ENCODE measurements at places on chromosomes 6 and 20.

GRCh38 chr6:90026216-90026615, 131.9 kb downstream of the GJA10 start:
- DNase-seq = no peak

DNA sequence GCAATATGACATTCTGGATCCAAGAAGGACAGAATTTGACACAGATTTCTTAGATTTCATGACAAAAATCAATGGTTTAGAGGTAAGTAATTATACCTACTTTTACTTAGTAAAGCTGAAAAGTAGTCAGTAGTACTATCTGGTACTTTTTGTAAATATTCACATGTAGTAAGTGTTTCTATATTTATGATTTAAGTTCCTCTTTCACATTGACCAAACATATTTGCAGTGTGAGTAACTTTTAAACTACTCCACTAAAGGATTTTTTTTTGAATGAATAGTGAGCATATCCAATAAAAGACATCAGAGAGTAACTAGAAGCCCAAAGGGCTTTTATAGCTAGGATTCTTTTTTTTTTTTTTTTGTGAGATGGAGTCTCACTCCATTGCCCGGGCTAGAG, 60.8 kb downstream of the DNAH8 start:
- DNase-seq = no peak

- DNase-seq = no peak
Measured at GRCh38 chr6:18415671-18416340, 28.7 kb downstream of the RNF144B start.

- DNase-seq = no peak
Measured at GRCh38 chr6:19865178-19865577, 28.0 kb downstream of the ID4 start.

DNA sequence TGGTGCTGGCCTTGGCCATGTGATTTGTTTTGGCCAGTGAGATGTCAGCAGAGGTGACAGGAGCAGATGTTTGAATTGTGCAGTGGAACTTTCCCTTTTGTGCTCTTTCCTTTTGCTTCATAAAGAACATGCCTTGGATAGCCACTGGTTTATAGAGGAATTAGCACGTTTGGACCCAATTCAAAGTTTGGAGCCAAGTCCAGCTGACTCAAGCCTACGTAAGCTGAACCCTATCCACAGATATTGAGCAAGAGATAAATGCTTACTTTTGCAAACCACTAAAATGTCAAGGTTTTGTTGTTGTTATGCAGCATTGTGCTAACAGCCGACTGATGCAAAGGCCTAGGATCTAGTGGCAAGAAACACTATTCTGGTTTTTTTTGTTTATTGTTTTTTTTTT, 230.9 kb upstream of the CITED2 start:
- DNase-seq = no peak

DNA sequence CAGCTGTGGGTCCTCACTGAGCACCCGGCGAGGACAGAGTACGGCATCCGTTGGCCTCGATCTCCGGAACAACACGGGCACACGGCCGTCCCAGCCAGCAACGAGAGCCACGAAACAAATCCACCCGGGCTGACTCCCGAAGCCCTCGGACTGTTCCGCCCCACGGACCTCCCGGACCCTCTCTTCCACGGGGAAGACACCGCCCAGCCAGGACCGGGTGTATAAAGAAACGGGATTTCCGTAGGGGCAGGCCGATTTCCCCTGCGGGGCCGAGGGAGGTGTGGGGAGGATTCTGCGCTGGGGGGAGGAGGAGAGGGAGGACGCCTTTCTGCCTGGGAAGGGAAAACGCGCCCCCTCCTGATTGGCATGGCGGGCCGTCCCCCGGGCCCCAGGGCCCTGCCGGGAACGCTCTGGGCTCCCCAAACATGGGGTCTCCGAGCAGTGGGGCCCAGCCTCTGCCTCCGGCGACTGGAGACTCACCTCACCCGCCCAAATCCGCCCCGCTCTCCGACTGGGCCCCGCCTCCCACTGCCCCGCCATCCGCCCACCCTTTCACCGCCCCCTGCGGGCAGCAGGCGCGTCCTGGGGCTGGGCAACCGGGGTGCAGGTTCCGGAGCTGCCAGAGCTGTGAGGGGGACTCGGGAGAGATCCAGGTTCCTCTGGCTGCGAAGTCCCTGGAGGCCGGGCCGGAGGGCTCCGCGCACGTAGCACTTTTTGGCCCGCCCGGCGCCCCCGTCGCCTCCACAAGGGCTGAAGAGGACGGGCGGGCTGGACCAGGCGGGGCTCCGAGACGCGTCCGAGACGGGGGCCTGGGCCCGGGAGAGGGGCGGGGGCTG, 679 bp upstream of the PPDPF start:
- DNase-seq = peak; percentile 69

- no peak for DNase-seq
Measured at GRCh38 chr6:160810238-160810637, 108.2 kb downstream of the PLG start.

DNA sequence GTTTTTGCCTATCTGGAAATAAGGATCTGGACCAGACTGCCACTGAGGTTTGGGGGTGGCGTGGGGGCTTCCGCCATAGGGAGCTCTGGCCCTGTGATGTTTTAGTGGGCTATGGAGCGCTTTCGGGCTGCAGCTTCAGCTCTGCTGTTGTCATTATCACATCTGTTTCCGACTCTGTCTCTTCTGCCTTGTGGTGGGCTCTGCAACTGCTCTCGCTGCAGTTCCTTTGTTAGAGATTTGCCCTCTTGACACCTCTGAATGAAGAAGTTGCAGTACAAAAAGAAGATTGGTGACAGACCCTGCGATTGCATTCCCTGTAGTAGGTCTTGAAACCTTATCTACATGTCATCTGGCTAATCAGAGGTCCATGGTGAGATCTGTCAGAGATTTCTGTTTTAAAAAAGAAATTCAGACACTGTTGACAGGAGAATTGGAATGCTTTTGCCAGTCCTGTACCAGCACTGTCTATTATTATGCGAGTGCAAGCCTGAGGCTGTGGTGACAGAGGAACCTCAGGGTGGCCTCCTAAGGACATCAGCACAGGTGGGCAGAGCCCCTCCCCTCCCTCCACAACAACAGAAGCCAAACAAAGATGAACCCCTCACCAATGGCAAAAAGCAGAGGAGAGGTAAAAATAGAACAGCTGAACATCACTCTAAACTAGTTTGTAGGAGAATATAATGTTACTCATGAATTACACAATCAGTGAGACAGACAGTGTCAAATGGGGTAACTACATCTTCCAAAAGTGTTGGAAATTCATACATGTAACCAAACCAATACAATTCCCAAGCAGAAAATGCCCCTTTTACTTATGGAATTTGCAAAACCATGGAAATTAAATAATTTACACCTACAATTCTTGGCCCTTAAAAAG, 63.5 kb upstream of the DEFB112 start:
- no peak for DNase-seq

- DNase-seq = no peak
Measured at GRCh38 chr6:135531954-135532490, 34.5 kb upstream of the AHI1 start.

- DNase-seq = no peak
Measured at GRCh38 chr20:5279661-5280060, 37.1 kb downstream of the PROKR2 start.

- DNase-seq = no peak
Measured at GRCh38 chr6:163165922-163166321, 248.6 kb upstream of the QKI start.

- DNase-seq = no peak
Measured at GRCh38 chr20:25039697-25040437, 18.1 kb downstream of the ACSS1 start.

DNA sequence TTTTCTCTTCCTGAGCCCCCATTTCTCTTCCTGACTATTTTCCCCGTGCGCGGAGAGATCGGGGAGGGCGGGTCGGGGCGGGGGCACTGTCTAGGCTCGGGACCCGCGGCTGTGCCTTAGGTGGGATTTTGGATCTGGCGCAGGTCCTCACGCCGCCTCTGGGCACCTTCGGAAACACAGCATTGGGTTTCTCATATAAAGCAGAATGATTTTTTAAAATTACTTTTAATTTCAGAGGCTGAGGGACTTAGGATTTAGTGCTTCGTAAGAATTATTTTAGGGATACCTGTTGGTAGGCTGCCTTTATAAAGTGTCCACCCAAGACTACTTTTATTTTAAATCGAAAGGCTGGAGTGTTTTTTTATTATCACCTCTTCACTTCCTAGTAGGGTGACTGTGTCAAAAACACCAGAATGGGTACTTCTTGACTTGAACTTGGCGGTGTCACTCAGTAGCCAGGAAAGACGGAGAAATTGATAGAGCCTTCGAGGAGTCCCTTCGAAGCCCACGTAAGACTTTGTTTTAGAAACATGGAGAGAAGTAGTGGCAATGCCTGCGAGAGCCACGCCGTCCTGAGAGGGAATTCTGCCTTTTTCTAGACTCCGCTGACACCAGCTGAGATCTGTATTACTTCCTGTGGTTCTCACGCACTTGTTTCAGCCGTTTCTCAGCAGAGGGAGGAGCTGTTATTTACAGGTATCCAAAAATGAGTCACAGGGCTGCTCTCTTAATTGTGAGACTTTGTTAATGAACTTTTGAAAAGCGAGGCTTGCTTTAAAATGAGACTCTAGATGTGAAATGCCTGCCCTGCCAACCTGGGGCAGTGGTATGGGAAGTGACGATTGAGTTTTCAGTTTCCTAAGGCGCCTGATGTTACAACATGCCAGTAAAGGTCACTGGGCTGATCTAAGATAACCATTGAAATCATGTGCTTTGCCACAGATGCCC, 667 bp downstream of the STX11 start:
- peak; percentile 56 for DNase-seq

DNA sequence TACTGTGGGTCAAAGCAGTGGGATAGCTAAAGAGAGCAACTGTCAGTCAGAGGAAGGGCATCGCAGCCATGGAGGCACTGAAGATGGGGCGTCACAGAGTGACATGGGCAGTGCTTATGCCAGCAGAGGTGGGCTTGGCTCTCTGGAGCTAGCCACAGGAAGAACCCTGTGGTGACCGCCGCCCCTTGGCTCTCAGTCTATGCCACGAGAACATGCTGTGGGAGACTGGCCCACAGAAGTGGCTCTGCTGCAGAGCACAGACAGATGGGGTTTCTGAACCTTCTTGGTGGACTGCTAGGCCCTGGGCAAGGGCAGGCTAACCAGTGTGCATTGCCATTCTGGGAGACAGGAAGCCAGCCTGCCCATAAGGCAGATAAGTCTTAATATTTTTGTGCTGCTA, 290.0 kb upstream of the SUPT3H start:
- no peak for DNase-seq

DNA sequence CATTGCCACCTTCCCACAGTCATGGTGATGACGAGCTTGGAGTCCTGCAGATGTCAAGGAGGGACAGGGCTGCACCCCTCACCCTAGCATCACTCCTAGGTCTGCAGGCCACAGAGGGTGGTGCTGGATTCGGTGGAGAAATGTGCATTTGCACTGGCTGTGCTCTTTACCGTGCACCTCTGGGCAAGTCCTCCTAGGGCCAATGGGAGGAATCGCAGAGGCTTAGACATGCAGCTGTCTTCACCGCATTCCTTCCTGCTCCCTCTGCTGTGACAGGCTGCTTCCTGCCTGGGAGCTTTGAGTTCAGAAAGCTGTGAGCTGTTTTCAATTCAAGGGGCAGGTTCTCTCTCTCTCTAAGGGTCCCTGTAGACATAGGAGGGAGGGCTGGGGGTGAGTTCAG, 85.1 kb downstream of the EDN3 start:
- no peak for DNase-seq

DNA sequence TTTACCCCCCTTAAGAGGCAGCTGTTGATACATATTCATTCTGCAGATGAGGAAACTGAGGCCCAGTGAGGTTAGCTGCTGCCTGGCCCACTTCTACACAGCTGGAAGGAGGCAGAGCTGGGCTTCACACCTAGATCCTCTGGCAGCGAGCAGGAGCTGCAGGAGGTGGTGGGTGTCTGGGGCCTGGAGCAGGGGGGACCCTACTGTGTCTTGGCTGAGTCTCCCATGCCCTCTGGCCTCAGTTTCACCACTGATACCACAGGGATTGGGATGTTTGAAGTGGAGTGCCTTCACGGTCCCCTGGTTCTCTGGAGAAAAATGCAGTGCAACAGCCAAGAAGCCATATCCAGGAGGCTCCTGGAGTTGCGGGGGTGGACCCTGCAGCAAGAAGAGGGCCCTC, 8.2 kb upstream of the BPIFA2 start:
- DNase-seq = no peak

DNA sequence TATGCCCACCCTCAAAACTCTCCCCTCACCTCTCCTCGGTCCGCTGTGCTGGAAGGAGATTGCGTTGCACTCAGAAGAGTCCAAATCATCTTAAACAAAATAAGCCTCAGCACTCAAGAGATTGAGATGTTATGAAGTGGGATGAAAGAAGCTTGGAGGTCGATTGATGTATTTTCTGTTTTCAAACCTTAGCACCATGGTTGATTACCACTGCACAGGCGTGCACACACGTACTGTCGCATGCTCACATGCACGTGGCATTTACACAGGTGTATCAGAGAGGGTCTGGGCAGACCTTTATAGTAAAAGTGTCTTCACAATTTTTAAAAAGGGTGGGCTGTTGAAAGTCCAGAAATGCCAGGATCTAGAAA, 612 bp upstream of the AGPAT4 start:
- no peak for DNase-seq

DNA sequence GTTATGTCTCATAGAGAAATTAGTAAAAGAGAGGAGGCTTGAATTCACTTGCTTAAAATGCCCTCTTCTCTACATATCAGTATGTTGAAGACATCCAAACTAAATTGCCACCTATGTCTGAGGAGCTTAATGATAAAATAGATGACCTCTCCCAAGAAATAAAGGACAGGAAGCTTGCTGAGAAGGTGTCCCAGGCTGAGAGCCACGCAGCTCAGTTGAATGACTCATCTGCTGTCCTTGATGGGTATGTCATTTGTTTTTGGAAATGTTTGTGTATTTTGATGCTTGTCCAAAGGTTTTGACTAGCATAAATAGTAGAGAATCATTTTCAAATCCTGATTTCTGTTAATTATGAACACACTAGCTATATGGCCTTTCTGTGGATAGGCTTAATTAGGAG, 307.7 kb downstream of the ARHGAP18 start:
- no peak for DNase-seq

DNA sequence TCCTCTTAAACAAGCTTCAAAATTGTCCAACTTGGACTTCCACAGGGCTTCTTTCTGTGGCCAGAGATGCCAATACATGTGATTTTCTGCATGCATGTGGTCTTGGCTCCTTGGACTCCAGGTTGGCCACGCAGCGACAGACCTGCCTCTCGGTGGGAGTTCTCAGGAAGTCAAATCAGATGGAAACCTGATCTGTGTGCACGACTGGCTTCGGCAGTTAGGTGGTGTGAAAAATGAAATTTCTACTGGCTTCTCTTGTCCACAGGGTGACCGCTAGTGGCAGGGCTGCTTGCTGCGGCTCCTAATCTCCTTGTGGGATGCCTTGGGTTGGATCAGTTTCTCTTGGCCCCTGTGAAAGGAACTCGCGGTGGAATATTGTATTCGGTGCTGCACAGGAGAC, 57.3 kb downstream of the PHACTR3 start:
- DNase-seq = no peak

- no peak for DNase-seq
Measured at GRCh38 chr6:169779896-169780295, 28.5 kb downstream of the ERMARD start.

- DNase-seq = no peak
Measured at GRCh38 chr6:125154118-125154760, 666 bp downstream of the TPD52L1 start.

- DNase-seq = no peak
Measured at GRCh38 chr20:4894409-4894808, 106.9 kb downstream of the SLC23A2 start.

GRCh38 chr6:113495521-113495920, 361.6 kb upstream of the MARCKS start:
- no peak for DNase-seq

- DNase-seq = no peak
Measured at GRCh38 chr6:41341580-41341979, 6.2 kb downstream of the NCR2 start.

- no peak for DNase-seq
Measured at GRCh38 chr6:89186762-89187161, 30.4 kb downstream of the GABRR1 start.

GRCh38 chr6:4910037-4910760, 93.6 kb downstream of the RPP40 start:
- no peak for DNase-seq
